ENCODE measurements at places on chromosomes 2 and 18.

DNA sequence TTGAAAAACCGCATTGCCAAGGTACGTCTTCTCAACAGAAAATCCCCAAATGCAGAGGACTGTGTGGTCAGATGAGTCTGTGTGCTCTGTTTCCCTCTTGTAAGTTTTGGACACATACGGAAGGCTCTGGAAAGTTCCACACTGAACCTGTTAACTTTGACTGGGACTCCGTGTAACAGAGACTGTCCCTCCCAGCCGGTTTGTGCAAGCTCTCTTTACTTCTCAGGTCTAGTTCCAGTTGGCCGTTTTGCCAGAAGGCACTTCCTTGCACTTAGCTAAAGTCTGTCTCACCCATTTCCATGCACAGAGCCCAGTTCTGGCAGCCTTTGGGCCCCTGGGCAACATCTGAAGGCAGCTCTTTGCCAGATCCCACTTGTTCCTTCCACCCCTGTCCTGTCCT, 22.0 kb downstream of the EFHD1 start:
- DNase-seq, result no peak

DNA sequence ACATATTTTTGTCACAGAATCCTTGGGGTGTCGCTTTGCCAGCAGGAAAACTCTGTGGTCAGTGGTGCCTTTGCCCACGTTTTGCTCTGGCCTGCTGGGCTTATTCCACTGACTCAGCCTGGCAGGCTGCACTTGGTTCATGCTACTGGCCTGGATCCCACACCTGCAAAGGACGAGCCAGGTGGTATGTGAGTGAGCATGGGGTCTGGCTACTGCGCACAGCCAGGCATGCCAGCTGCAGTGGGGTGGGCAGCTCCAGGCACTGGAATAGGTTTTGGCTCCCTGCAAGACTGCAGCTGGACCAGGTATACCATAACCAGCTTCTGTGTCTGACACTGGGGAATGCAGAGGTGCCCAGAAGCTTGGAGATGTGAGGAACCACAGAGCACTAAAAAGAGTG, 197.9 kb upstream of the VRK2 start:
- no peak for DNase-seq

- no peak for DNase-seq
Measured at GRCh38 chr18:72181241-72181764, 362.8 kb downstream of the CBLN2 start.

DNA sequence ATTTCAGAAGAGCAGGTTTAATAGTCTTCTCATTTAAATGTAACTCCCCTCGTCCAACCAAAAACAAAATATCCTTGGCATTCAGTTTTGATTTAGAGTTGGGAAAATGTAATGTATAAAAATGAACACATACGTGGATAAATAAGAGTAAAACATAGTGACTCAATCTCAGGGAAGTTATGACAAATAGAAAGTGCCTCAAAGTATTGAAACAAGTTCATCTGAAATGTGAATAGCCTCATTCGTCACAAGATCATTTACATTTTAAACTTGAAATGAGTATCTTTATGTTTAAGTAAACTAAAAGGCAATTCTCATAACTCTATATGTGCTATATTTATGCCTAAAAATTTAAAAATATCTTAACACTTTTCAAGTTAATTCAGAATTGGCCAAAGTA, 122.2 kb upstream of the SMAD7 start:
- no peak for DNase-seq

GRCh38 chr2:621303-622099, 55.7 kb downstream of the TMEM18 start:
- no peak for DNase-seq

DNA sequence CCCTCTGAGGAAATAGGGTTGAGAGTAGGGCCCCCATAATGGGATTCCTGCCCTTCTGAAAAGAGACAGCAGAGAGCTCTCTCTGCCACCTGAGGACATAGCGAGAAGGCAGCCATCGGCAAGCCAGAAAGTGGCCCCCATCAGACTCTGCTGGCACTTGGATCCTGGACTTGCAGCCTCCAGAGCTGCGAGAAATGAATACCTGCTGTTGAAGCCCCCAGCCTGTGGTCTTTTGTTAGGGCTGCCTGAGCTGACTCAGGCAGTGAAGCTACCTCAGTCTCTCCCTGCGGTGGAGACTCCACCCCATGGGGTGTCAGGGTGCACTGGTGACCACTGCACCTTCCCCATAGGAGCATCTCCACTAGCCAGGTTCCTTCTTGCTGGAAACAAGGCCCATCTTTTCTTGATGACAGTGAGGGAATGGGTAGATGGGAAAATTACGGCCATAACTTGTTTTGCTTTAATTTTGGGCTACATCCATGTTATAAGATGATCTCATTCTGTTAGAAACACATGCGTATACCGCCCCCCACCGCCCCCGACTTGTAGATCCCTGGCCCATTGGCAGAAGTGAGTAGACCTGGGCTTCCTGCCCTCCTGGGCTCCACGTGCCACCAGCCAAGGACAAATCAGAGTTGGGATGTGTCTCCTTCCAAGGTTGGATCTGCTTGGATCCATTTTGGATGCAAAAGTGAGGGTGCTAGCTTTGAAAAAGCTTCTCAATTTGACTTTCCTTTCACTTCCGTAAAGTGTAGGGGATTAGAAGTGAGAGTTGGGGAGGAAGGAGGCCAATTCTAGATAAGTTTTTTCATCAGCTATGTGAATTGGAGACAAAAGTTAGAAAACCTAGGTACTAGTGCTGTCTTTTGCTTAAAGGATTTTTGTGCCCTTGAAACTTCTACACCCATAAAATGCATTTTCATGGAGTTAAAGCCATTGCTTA, 42.9 kb downstream of the NCK2 start:
- DNase-seq, result peak; percentile 63

DNA sequence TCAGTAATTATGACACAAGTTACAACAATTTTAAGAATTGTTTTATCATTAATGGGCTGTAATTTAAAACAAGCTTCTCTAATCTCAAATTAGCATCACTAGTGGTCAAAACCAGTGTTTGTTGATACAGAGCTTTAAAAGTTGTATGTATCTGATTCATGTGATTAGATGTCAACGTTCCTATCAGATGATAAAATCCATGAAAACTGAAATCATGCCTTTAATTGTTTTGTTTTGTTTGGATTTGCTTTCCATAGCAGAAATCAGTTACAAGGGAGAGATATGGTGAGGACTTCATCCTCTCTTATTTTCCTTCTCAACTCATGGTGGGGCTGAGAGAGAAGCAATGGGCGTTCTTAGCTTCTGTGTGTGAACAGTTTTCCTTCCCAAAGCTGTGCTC, 469.6 kb downstream of the PID1 start:
- DNase-seq, result no peak

DNA sequence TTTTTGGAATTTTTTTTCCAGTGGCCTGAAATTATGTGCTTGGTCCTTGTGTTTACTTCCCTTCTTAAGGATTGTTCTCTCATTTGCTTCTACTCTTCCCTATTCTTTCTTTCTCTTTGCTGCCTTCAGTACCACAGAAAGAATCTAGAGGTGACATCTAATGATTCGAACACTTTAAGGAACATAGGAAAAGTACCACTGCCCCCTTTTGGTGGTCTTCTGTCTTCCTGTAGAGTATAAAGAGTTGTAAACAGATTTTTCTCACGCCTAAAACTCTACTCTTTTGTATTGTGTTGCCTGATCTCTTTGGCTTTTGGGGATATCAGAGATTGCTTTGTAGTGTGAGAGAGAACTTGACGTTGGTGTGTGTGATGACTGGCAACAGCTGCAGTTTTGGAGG, 7.0 kb upstream of the SCTR start:
- peak; percentile 9 for DNase-seq

- no peak for DNase-seq
Measured at GRCh38 chr18:23969664-23970063, 44.9 kb upstream of the TTC39C start.

- peak; percentile 61 for DNase-seq
Measured at GRCh38 chr2:100882645-100883613, 63.0 kb downstream of the NPAS2 start.

GRCh38 chr18:77208964-77209363, 40.7 kb upstream of the GALR1 start:
- peak; percentile 73 for DNase-seq

DNA sequence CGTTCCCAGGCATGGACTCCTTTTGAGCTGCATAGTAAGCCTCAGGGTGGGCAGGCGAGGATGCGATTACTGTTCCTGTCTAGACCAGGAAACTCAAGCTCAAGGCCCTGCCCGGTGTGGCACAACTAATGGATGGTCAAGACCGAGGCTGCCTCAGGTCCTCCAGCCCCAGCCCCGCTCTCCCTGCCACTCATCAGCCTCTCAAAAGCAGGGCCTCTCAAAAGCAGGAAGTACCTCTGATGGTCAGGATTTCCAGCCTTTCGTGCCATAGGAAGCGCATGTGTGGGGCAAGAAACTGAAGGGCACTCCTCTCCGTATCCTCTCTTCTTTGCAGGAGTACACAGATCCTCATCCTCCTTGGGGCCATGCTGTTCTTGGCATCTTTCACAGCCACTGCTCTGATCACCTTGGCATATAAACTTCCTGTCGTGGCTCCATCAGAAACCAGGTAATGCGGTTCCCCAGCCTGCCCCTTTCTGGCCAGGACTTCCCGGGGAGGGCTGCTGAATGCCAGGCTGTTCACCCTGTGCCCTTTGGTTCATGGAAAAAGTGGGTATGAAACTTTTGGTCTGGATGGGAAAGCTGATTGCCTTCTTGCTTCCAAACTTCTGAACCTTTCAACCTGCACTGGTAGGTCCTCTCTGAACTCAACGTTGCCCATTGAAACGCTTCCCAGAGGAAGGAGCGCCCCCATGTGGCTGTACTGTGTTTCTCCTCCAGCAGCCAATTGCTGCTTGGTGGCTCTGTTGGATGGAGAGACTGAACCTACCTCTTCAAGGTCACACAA, 82.8 kb upstream of the SEC11C start:
- peak; percentile 64 for DNase-seq

DNA sequence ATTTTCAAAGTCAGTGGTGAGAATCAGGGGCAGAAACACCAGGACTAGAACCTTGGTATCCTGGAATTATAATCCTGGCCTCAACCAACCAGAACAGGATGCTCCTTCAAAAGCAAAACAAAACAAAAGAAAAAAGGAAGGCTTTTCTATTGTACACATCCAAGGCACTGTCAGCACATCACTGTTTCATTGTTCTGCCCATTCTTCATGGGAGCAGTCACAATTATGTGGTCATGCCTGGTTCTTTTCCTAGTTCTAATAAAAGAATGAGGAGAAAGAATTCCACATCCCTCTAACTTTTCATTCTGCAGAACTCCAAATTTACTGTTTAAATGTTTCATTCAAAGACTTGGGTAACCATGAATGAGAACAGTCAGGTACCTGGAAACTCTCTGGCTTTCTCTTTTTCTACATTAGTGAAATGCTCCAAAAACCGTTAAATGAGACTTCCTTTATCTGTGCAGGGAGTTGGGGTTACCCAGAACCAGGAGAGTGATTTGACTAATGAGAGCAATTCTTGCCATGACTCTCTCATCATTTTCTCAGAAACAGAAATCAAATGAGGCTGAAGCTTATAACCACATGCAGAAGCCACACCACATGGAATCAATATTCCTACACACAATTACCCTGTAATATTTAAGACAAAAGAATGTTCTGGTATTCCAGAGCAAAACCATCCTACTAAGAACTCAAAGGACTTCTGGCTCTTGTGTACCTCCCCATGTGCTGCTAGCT, 110.9 kb upstream of the CCDC150 start:
- no peak for DNase-seq

GRCh38 chr2:195318440-195319111, 338.4 kb upstream of the SLC39A10 start:
- DNase-seq, result peak; percentile 49

DNA sequence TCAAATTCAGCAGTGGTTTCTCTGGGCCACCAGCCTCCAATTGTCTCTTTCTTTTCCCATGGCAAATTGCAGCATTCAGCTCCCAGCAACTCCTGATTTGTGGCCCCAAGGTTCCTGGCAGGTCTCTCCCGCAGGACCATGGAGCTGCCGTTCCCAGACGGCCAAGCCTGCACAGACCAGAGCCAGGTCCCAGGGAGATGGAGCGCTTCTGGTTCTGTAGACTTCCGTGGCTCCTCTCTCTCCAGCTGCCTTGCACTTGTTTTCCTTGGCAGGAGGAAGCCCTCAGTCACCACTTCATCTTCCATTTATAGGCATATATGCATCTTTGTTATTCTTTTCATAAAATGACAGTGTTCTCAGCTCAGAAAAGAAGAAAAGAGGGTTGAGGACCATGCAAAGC, 21.7 kb downstream of the TNP1 start:
- DNase-seq, result no peak

DNA sequence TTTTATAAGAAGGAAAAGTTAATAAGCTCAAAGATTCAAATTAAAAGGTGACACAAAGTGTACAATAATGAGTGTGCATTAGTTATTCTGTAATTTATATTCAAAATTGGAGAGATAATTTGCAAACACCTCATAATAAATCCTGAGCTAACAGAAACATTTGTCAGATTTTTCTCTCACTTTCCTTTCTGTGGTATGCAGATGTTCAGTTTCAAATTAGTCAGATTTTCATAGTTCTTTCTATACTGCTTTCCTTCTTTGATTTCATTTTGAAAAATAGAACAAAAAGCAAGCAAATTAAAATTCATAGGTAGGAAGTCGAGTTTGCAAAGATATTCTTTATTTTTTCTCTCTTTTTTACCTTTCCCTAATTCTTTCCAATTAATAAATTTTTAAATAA, 1420.1 kb upstream of the NXPH2 start:
- no peak for DNase-seq
